ENCODE measurements at places on chromosomes 5 and 9.
A peak's percentile ranks its signal among the peaks of the same experiment; 100 is the strongest.

- no peak for DNase-seq
These were observed 310.4 kb downstream of the SLF1 start for GRCh38 chr5:94928891-94929290.

GRCh38 chr5:25892211-25892610 lies 1146.2 kb downstream of the CDH9 start:
- no peak for DNase-seq

DNA sequence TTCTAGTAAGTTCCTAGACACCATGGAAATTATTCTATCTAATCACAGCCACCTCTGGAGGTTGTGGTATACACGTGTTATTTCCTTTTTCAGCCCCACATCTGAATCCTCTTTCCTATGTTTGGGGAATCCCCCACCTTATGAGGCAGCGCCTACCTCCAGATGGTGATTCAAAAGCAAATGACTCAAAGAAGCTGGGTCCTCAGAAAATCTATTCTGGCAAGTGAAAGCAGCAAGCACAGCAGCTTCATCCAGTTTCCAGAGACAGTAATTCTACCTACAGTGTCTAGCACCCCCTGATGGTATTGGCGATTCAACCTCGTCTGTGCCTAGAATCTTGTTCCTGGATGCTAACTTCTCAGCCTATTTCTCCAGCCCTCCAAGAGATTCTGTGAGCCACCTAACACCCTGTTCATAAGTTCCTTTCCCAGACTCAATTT lies 43.0 kb downstream of the STRBP start:
- peak; percentile 51 for DNase-seq

DNA sequence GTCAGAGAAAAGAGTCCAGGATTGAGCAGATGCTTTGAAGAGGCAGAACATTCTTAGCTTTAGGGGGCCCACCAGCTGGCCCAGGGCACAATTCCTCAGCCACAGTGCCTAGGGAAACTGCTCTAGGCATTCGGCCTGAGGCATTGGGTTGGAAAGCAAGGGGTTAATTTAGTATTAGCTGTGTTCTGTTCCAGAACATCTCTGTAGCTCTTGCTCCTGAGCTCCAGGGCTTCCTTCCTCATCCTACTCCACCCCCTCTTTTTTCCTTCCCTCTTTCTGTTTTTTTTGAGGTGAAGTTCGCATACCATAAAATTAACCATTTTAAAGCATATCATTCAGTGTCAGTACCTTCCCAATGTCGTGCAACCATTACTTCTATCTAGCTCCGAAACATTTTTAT lies 74.5 kb upstream of the PANK3 start:
- no peak for DNase-seq

DNA sequence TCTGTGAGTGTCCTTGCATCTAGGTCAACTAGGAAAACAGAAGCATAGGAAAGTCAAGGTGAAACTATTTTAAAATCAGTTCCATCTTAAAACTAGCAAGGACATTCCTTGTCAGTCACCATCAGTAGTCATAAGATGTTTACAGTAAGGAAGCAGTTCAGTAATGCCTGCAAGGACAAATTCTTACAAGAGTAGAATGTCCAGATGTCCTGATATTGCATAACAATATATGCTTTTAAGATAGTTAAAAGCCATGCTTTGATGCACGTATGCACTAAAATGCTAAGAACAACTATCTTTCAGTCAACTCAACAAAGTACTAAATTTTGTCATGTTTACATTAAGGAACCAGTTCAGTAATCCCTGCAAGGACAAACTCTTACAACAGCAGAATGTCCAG lies 11.3 kb upstream of the SVEP1 start:
- no peak for DNase-seq

DNA sequence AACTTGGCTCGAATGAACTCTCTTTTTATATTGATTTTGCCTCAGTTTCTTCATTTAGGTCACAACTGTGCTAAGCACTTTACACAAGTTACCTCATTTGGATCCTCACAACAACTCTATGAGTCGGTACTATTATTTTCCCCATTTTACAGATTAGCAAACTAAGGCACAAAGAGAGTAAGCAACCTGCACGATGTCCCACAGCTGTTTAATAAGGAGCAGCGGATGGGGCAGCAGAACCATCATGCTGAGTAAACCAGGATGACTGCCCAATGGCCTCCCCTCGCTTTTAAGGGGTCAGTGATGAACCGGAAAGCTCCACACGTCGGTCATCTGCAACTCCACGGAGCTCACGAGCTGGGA lies 607 bp downstream of the PRELID2 start:
- no peak for DNase-seq

GRCh38 chr9:91787931-91788330 lies 162.1 kb downstream of the ROR2 start:
- no peak for DNase-seq

All from CD4-positive, alpha-beta T cell treated with Interleukin-12 subunit alpha and Interleukin-12 subunit beta, for 1 hour (primary cell).